ENCODE measurements at places on chromosomes 4 and X.
A peak's percentile ranks its signal among the peaks of the same experiment; 100 is the strongest.

DNA sequence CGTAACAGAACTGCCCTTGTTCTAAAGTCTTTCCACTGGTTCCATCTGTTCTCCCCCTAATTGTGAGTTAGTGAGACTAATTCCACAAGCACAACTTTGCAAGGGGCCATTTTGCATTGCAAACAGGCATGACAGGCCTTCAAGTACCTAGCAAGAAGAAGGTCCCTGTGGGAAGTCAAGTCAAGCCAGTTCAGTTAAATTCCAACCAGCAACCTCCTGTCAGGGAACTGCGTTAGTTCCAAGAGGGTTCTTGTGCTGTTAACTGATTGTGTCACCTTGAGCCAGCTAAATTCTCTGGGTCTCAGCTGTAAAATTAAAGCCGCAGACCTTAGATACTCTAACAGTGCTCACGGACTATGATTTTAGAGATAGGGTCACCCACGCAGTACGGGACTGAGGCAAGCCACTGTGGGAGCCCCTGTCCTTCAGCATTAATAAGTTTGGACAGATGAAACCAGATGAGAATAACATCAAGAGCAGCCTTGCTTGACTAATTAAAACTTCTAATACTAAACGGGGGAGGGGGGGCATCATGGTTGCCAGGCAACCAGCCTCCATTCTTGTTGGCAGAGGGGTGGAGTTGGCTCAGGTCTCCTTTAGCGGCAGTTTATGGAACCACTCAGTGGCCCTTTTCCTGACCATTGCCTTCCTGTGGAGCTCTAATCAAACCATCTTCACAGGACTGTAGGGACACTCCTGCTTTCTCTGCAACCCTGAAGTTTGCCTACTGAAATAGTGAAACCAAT lies 24.1 kb upstream of the TMEM150C start:
- no peak for DNase-seq

GRCh38 chrX:46929439-46930261 lies 17.4 kb downstream of the JADE3 start:
- no peak for DNase-seq

- DNase-seq, result no peak
Observed at GRCh38 chr4:147546349-147546748, 65.5 kb downstream of the EDNRA start.

DNA sequence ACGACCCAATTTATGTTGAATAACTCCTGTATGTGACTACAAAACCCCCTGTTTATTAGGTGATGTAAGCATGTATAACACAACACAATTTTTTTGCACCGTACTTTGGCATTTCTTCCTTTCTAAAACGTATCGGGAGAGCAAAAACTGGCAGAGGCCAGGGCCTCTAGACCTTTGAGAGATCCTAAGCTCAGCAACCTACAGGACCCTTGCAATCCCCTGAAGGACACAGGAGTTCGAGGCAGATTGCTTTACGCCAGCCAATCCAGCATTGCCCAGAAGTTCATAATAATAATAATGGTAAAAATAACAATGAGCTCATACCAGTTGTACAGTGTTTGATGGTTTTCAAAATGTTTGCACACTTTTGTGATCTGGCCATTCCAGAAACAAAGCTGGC lies 7.7 kb downstream of the NKX3-2 start:
- no peak for DNase-seq

DNA sequence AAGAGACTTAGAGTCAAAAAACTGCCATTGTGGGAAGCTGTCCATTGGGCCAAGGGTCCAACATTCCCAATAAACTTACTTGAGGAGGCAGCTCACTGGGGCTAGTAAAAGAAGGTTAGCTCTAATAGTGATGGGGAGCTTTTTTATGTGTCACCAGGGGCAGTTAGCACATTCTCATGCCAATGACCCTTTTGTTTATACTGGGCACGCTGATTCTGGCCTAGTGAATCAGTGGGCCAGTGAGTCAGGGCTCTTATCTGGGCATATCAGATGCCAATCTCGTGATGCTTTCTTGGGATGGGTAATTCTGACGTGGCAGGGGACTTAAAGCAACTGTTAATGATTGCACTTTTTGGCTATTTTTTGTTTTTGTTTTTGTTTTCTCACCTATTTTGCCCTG lies 27.8 kb downstream of the TCEAL1 start:
- DNase-seq, result no peak

DNA sequence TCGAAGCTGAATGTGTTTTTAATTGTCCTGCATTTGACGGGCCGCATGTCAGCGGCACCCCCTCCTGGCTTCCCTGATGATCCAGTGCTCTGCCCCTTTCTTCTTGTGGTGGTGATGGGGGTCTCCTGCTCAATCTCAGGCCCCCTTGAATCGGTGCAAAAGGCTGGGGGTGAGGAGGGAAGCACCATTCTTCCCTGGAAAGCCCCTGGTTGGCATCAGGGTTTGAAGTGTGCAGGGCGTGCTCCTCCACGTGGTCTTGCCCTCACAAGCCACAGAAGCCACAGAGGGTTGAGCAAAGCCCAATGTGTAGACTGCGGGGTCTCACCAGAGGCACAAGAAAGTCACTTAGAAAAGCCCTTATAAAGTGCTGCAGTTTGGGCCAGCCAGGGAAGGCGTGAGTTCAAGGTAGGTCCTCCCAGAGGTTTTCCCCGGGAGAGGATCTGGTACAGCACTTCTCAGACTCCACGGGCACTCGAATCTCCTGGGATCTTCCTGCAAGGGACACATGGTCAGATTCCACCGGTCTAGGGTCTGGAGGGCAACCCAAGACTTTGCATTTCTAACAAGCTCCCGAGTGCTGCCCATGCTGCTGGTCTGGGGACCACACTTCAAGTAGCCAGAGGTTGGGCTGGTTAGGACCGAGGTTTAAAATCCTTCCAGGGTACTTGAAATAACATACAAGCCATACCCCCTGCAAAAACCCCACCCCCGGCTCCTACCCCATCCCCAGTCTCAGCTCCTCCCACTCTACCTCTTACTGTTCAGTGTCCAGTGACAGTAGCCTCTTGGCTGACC lies 35.1 kb downstream of the PSAPL1 start:
- no peak for DNase-seq

GRCh38 chr4:7487998-7488671 lies 53.4 kb upstream of the PSAPL1 start:
- no peak for DNase-seq

GRCh38 chr4:86452924-86453531 lies 93.2 kb upstream of the MAPK10 start:
- no peak for DNase-seq

DNA sequence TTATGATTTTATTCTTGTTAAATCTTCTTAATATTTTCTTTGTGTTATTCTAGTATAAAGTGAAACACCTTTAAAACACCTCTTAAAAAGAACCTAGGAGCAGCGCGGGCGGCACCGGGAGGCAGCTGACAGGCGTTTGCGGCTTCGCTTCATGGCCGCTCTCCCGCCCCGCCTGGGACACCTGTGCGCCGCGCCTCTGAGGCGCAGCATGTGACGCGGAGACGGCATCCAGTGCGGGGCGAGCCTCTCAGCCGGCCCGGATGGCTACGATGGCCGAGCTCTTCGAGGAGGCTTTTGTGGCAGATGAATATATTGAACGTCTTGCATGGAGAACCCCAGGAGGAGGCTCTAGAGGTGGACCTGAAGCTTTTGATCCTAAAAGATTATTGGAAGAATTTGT lies 1592.7 kb downstream of the TECRL start:
- DNase-seq, result no peak

GRCh38 chrX:147069926-147070325 lies 255.4 kb upstream of the CXorf51A start:
- DNase-seq, result no peak

- no peak for DNase-seq
Observed at GRCh38 chr4:185190306-185190856, 13.4 kb downstream of the CFAP97 start.

DNA sequence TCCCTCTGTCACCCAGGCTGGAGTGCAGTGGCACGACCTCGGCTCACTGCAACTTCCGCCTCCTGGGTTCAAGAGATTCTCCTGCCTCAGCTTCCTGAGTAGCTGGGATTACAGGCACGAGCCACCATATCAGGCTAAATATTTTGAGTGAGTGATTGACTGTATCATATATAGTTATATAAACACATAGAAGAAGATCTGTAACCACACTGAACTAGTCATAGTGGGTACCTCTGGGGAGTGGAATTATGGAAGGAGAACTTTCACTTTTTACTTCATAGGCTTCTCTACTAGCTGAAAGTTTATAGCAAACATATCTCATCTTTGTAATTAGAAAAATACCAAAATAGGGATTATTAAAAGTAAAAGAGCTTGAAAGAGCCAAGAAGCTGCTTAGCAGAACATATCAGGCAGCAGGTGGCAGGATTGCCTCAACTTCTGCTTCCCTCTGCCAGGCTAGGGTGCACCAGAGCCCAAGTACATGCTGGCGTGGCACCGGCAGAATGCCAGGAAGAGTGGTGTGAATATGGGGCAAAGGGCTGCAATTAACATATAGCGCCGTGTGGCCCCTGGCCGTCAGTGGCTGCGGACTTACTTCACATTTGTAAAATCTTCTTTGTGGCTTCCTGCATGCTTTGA lies 39.5 kb upstream of the CD40LG start:
- peak; percentile 67 for DNase-seq

GRCh38 chr4:38364383-38364963 lies 299.5 kb upstream of the KLF3 start:
- DNase-seq, result no peak

DNA sequence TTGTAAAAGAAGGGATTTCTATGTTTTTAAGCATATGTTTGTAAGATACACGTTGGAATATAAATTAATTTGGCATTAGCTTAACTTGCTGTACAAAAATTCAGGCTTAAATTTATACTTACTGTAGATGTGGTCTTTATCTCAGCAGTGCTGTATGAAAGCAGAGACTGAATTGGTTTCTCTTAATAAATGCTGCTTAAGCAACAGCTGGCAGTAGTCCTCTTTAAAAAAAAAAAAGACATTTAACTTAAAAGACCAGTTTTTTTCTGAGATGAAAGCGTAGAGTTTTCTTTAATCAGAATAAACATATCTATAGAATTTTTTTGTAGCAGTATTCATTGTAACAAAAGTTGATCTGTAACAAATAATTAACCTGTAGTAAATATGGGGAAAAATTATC lies 124.6 kb downstream of the RAP1GDS1 start:
- DNase-seq, result no peak

- no peak for DNase-seq
Observed at GRCh38 chr4:59122626-59123025, 2012.4 kb upstream of the IGFBP7 start.

DNA sequence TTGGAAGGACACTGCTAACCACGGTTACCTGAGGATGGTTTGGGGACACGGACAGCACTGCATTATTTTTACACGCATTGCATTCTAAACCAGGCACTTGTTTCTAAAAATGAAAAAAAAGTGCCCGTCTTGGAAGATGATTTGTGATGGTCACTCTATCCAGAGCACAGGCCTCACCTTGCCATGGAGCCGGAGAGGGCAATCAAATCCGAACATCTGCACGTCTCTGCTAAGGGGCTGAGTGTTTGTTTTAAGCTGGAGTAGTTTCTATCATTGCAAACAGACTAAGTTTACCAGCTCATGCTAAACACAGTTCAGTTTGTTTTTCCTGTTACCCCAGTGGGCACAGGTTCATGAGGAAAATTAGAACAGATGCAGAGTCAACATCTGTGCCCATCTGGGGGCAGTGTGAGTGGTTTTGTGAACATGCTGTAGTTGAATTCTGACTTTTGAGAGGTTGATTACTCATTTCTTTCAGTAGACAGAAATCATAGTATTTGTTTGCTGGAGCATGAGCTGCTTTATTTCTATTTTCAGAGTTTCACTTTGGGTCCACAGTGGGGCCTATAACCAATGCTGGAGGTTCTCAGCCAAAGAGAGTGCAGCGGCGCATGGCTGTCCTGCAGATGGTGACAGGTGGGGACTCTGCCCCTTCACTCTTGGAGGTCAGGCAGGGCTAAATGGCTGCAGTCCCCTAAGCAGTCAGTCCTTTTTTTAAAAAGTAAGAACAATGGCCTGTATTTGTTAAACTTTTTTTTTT lies 65.4 kb upstream of the ENPP6 start:
- peak; percentile 90 for DNase-seq

DNA sequence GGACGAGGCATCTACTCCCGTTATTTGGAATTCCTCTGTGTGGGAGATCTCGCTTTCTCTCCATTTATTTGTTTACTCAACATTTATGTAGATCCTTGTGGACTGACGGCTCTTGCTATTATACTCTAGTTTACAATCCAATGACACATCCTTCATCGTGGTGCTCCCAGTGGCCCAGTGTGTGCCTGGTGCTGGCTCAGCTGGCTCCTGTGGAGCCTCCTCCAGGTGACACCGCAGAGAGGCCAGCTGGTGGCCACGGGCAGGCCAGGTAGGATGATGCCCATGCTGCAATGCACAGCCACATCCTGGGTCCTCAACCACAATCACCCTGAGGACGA lies 84.0 kb upstream of the AFAP1 start:
- no peak for DNase-seq

DNA sequence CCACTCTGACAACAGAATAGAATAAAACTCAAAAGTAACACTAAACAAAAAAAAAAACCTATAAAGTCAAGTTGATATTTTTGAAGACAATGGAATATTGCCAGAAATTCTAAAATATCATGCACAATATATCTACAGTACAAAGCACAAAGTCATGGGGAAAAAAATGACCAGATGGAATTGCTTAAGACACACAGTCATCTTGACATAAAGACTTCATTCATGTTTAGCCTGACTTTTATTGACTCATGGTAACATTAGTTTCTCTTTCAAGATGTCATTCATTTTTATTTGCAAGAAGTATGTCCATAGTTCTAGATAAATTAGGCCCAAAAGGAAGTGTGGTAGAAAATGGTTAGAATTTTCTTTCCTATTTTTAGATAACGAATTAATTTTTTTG lies 259.1 kb downstream of the CAMK2D start:
- DNase-seq, result no peak

- no peak for DNase-seq
Observed at GRCh38 chrX:69144838-69145680, 20.2 kb downstream of the PJA1 start.

DNA sequence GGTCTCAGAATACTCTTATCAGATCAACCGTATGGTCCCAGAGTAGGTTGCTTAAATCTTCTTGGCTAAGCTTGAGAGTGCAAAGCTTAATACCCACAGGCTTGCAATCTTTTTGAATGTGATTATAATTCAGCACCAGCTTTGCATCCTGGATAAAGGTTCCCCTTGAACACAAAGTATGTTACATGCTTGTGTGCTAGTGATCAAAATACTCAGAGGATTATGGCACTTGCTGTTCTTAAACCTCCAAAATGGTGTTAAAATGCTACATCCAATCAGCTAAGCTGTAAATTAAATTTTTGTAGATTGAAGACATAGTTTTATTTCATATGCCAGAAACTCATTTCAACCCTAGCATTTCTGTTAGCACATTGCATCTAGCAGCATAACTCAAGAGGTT lies 812.2 kb upstream of the TENM3 start:
- no peak for DNase-seq

DNA sequence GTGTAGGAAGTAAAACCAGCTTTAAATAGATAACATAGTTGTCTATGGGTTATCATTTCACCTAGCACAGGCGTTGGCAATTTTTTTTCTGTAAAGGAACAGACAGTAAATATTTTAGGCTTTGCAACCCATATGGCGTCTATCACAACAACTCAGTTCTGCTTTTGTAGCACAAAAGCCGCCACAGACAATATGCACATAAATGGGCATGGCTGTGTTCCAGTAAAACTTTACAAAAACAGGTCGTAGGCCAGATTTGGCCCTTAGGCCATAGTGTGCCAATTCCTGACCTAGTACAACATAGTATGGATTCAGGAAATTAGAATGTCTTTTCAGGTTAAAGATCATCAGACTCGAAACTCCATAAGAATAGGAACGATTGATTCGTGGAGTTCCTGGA lies 265.3 kb upstream of the GK2 start:
- DNase-seq, result no peak

GRCh38 chr4:27835851-27836250 lies 975.2 kb downstream of the STIM2 start:
- DNase-seq, result no peak

- peak; percentile 48 for DNase-seq
Observed at GRCh38 chrX:46376246-46376885, 168.9 kb downstream of the ZNF674 start.
